Iris pigment epithelial cell (primary cell): ENCODE measurements at places on chromosomes 3 and 15.

GRCh38 chr3:156847752-156848448 is 21.7 kb downstream of the LEKR1 start:
- DNase-seq, result no peak

- no peak for DNase-seq
These were observed 326.4 kb downstream of the KBTBD8 start for GRCh38 chr3:67324554-67324953.

DNA sequence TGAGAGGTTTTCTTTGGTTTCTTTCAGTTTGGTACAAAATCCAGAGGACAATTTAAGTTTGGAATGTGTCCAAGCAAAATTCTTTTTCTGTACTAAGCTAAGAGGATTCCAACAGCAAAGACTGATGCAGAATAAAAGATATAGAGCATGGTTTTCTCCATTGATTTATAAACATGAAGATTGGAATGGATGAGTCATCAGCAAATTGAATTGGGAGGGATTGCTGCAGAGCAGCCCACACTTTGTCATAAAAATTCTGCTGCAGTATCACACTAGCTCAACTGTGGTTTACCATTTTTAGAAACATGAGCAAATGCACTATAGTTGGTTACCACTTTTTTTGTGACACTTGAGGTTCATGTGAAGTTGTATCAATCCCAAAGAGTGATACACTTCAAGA is 16.1 kb upstream of the LARP6 start:
- DNase-seq, result peak; percentile 71

DNA sequence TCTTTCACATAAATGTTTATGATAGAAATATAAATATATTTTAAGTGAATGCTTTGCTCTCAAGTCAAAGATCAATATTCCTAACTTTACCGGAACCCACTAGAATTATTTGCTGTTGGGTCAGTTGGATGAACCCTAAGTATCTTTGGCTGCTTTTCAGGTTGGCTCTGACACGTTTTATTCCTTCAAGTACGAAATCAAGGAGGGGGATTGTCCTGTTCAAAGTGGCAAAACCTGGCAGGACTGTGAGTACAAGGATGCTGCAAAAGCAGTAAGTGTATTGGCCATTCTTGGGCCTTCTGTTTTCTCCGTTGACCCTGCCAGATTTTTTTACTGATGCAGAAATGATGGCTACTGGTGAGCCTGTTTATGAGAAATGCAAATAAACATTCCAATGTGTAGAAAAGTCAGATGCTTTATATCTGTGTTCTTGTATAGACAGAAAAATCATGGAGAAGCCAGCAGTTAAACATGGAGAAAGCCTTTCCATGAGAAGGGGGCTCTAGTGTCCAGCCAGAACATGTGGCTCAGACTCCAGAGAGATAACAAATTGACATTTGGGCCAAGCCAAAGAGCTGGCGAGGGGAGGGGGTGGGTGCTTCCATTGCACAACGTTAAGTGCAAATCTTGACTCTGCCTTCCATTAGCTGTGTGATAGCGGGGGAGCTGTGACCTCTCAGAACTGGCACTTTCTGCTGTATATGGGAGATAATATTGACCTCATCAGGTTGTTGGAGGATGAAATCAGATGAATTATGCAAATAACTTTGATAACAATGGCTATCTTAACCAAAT is 3.0 kb downstream of the KNG1 start:
- no peak for DNase-seq

DNA sequence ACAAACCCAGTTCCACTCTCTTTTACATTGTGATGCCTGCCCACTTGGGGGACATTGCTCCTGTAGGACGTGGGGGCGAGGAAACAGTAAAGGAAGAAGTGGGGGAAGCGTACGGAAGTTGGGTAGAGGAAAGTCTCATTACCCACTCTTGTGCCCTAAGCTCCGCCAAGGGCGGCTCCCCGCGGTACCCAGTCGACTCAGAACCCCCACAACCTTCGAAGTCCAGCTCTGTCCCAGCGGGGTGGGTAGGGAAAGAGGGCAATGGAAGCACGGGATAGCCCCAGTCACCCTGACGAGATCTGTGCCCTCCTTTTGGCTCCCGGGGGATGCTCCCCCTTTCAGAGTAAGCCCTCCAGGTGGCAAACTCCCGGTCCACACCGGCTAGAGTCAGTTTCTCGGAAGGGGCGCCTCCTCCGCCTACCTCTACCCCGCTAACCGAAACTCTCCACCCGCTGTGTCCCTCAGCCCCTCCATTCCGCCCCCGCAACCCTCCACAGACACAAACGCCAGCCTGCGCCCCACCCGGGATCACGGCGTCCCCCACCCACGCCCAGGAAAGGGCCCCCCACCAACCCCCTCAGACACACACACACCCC is 527 bp downstream of the CSNK1G1 start:
- no peak for DNase-seq

DNA sequence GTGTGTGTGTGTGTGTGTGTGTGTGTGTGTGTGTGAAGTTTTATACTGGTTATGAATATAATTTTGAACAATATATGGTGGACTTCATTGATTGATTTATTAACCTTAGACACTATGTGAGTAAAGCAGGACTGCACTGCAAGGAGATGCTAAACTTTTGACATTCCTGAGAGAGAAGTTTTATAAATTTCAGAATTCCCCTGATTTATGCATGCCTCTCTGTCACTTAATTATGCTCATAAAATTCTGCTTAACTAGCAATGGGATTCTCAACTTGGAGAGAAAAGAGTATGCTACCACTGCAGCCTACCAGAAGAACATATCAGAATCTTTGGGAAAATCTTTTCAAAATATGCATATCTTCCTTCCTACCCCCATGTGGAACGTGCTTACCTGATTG is 144.6 kb downstream of the B3GALNT1 start:
- no peak for DNase-seq

GRCh38 chr3:14512942-14513327 is 27.2 kb downstream of the GRIP2 start:
- no peak for DNase-seq

DNA sequence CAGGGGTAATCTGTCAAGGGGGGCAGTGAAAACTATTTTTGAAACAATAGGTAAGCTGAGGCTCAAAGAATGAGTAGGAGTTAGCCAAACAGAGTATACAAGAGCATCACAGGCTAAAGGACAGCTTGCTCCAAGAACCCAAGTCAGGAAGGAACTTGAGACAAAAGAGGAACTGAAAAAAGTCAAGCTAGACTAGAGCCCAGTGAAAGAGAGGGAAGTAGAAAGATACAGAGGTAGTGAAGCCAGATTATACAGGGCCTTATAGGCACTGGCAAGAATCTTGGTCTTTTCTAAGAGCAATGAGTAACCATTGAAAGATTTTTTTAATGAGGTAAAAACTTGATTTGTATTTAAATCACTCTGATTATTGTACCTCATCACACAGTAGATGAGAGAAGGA is 69.9 kb downstream of the FILIP1L start:
- no peak for DNase-seq

- DNase-seq, result peak; percentile 49
These were observed 233.2 kb upstream of the SEMA6D start for GRCh38 chr15:47484059-47484458.

DNA sequence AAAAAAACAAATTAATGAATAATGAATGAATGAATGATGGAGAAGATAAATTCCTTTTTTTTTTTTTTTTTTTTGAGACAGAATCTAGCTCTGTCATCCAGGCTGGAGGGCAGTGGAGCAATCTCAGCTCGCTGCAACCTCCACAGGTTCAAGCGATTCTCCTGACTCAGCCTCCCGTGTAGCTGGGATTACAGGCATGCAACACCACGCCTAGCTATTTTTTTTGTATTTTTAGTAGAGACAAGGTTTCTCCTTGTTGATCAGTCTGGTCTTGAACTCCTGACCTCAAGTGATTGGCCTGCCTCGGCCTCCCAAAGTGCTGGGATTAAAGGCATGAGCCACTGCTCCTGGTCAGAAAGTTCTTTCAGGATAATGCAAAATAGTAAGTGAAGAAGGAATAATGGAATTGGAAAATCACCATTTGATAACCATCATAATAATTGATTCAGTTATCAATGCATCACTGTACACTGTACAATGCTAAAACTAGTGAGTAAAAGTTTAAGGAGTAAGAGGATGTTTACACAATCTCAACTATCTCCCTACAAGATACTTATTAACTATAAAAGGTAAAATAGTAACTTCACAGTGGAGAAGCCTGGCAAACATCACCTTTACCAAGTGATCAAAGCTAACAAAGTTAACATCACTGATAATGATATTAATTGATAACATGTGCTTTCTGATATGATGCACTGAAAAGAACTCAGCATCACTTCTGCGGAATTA is 12.3 kb upstream of the INO80 start:
- no peak for DNase-seq

DNA sequence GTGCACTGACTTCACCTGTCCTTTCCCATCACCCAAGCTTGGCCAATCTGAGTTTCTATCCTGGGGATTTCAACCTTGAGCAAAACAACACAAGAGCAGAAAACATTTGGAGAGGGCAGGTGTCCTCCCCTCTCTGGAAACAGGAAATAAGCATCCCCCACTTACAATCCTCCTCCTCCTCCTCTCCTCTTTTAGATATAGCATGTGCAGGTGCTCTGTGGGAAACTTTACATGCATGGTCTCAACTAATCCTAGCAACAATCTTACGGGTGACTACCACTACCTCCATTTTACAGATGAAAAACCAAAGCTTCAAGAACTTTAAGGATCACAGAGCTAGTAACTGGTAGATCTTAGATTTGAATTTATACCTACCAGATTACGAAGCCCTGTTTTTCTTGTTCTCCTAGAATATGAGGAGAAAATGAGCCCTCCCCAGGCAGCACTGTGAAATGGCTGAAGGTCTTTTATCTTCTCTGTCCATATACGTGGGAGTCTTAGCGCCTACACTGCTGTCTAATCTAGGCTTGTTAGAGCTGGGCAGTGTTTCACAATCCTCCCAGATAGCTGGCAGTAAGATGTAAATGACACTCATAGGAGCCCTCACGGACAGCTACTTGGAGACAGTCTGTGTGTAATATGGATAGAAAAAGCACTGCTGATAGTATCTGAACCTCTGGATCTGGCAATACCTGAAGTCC is 301.2 kb upstream of the PROK2 start:
- DNase-seq, result peak; percentile 27

DNA sequence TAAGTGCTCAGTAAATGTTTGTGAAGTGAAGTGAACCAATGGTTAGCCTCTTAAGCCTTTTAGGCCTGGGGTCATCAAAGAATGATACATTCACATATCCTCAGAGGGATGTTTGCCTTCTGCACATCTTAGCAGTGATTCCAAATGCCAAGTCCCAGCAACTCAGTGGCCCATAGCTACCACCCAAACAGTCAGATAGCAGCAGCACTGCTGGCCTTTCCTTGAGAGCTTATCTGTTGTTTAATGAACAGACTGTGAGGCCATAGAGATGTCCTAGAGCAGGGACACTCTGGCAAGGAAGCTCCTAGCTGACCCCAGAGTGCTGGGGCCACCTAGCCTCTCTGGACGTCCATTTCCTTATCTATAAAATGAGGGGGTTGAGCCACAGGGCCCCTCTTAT is 86.8 kb downstream of the CYP19A1 start:
- no peak for DNase-seq

DNA sequence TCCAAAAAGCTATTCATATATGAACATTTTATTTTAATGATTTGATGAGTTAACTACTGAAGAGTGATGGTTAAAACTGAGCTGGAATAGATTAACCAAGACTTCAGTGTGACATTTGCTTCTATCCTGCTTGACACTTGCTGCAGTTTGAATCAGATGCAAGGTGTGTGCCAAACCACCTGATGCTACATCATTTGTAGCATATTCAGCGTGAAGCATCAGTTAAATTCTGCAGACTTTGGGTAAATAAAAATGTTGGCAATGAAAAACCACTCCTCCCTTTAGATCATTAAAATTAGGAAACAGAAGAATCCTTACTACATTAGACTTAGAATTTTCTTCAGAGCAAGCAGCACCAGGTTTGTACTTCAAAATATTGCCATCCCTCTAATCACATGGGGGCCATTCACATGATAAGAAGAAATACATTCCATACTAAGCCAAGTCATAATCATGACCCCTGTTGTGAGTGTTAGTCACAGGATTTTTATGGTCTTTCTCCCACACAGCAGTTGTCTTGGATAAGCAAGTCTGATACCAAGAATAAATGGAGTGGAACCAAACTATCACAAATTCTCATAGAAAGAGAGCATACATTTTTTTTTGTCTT is 160.7 kb upstream of the TNIK start:
- peak; percentile 68 for DNase-seq

- DNase-seq, result peak; percentile 45
These were observed 152.9 kb downstream of the XXYLT1 start for GRCh38 chr3:195117978-195118581.

DNA sequence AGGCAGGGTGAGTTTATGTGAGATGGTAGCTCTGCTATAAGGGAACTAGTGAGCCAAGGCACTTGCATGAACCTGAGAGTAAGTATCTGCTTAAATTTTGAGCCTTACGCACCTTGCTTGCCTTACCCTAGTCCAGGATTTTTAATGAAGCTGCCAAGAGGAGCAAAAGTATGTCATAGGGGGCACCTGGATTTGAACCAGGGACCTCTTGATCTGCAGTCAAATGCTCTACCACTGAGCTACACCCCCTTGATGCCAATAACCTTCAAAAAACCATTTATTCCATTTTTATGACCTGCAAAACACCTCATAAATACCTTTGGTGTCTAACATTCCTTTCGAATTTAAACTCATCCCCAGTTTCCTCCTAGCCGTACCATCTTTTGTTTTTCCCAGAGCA is 88.3 kb upstream of the ACP3 start:
- DNase-seq, result peak; percentile 18

DNA sequence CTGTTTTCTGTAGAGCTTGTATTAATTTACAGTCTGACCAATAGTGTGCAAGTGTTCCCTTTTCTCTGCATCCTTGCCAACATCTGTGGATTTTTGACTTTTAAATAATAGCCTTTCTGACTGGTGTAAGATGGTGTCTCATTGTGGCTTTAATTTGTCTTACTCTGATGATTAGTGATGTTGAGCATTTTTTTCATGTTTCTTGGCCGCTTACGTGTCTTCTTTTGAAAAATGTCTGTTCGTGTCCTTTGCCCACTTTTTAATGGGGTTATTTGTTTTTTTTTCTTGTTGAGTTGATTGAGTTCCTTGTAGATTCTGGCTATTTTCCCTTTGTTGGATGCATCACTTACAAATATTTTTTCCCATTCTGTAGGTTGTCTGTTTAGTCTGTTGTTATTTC is 7.6 kb upstream of the ACOX2 start:
- DNase-seq, result no peak

DNA sequence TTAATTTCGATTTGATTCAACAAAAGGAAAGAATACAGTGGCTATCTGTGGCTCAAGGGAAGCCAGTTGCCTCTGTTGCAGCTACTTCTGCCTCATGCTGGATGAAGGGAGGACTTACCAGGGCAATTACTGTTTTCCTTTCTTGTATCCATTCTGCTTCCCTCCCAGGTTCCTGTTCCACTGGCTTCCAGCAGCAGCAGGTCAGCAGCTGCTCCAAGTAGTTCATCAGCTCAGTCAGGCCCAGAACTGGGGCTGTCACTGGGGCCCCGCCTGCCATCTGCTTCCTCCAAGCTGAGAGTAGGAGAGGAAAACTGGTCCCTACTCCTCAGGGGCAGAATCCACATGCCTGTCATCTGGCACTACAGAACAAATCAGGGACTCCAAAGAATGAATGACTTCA is 48.6 kb upstream of the ULK4 start:
- no peak for DNase-seq
